ENCODE measurements at places on chromosomes 2 and 18.

GRCh38 chr2:120737340-120738101 is 1.9 kb downstream of the GLI2 start:
- no peak for DNase-seq

DNA sequence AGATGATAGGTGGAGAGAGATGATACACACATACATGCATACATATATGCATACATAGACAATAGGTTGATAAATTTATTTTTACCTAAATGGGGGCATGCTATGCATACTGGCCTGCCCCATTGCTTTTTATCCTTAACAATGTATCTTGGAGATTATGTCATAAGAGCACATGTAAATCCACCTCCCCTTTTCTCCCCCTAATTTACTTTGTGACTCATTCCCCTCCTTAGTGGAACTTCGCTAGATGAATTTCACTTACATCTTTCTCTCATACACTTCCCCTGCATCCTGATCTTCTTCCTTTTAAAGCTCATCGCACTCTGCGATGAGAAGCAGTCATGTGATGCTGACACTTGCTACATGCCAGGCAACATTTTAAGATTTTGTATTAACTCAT is 223.6 kb downstream of the C1D start:
- DNase-seq, result no peak

DNA sequence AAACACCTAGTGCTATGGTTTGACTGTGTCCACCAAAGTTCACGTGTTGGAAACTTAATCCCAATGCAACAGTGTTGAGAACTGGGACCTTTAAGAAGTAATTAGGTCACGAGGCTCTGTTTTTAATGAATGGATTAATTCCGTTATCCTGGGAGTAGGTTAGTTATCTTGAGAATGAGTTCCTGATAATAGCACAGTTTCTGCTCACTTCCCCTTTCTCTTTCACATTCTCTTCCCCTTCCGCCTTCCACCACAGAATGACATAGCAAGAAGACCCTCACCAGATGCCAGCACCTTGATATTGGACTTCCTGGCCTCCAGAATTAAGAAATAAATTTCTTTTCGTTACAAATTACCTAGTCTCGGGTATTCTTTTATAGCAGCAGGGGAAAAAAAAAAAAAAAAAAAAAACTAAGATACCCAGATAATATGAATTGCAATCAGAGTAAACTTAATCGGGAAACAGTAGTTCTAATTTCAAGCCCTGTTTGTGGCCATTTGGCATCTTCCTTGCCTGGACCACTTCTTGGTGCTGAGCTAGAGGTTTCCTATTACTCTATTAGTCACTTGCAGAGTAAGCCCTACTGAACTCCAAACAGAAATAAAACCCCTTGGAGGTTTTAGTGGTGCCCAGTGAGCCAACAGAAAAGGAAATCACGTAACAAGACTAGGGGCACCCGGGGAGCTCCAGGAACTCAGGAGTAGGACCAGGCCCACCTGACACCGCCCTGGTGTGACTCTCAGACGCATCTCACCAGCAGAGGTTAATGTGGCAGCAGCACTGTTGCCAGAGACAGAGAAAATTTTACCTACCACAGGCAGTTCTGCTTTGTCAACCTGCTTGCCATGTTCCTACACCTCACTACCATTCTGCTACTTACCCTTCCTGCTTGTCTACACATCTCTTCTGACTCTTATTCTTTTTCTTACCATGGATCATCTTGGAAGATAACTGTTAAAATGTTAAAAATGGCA is 147.6 kb upstream of the CAB39 start:
- DNase-seq, result no peak

GRCh38 chr2:215764441-215765048 is 248.8 kb downstream of the MREG start:
- DNase-seq, result no peak

DNA sequence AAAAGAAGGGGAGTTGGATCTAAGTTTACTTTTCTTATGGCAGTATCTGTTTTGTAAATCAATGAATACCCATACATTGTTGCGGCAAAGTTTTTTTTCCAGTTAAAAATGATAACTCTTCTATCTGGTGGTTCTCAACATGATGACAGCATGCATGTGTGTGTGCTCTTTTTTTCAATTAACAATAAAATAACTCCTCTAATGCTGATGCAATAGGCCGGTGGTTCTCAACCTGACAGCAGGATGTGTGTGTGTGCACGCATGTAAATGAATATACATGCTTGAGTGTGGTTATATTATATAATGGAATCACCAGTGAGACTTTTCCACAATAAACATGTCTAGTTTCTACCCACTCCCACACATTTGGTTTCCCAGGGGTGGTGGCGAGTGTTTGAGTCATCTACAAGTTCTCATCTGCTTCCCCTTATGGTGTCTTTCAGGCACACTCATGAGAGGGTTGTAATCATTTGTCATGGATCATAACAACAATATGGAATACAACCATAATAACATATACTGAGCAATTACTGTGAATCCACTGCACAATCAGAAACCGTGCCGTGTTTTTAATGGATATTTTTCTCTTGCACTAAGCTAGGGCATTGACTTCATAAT is 31.2 kb downstream of the PARD3B start:
- no peak for DNase-seq

DNA sequence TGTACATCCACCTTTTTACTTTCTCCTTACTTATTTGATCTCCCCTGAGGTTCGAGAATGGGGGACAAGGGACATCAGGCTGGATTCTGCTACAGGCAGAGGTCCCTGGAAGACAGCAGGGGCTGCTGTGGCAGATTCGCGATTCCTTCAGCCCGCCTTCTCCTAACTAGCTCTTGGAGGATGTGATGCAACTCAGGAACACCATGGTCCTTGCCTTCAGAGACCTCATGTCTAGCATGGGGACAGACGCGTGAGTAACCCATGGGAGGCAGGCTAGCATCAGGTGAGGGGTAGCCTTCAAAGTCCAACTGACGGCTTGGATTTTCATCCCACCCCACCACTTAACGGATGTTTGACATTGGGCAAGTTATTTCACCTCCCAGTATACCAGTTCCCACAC is 869 bp upstream of the TCF23 start:
- no peak for DNase-seq

- DNase-seq, result no peak
Measured at GRCh38 chr2:144014103-144014502, 505.8 kb downstream of the ZEB2 start.

DNA sequence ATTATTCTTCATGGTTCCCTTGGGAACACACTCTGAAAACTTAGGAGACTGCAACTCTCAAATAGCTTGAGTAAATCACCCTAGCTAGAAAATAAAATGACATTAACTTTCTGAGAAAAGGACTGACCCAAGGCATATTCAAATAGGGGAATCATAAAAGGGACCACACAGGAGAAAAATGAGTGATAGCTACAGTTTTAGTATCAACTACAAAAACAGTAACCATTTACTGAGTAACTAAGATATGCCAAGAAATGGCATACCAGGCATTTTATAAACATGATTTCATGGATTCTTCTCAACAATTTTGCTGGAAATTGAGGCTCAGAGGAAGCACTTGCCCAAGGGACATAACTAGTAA is 84.5 kb downstream of the AFF3 start:
- DNase-seq, result no peak

- DNase-seq, result no peak
Measured at GRCh38 chr2:67833632-67834031, 229.2 kb downstream of the C1D start.

GRCh38 chr2:209988010-209988409 is 14.4 kb upstream of the RPE start:
- no peak for DNase-seq

GRCh38 chr2:201233192-201233811 is 27.0 kb upstream of the CASP8 start:
- no peak for DNase-seq

DNA sequence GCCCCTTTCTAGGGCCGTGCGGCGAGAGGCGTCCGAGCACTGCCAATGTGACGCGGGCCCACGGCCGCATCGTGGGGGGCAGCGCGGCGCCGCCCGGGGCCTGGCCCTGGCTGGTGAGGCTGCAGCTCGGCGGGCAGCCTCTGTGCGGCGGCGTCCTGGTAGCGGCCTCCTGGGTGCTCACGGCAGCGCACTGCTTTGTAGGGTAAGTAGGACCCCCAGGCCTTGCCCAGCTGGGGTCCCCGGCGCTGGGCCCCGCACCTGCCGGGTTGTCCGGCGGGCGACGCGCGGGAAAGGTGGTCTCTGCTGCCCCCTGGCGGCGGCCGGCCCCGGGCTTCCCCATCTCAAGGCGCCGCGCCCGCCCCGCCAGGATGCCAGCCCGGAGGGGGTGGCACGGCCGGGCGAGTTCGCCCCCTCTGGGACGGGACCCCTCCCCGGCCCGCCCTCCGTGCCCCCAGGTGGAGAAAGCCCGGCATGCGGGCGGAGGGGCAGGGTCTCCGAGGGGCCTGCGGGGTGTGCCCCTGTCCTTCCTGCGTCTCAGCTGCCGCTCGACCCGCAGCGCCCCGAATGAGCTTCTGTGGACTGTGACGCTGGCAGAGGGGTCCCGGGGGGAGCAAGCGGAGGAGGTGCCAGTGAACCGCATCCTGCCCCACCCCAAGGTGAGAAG is 1.9 kb downstream of the PRSS56 start:
- peak; percentile 73 for DNase-seq

- no peak for DNase-seq
Measured at GRCh38 chr2:190507135-190507534, 27.4 kb downstream of the NEMP2 start.

GRCh38 chr2:24452502-24452885 is 38.6 kb upstream of the NCOA1 start:
- DNase-seq, result no peak

All from BE2C (cell line).